ENCODE measurements at places on chromosomes 12 and 14.

- DNase-seq = no peak
Measured at GRCh38 chr12:8887285-8887715, 27.0 kb upstream of the PHC1 start.

DNA sequence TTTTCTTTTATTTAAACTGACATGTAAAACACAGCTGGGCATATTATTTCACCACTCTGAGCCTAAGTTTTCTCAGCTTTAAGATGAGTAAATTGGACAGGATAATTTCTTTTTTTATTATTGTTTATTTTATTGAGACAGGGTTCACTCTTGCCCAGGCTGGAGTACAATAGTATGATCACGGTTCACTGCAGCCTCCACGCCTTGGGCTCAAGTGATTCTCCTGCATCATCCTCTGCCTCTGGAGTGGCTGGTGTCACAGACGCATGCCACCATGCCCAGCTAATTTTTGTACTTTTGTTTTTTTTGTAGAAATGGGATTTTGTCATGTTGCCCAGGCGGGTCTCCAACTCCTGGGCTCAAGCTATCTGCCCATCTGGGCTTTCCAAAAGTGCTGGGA is 12.7 kb downstream of the BMAL2 start:
- no peak for DNase-seq

- DNase-seq = no peak
Measured at GRCh38 chr14:85063747-85064146, 466.2 kb upstream of the FLRT2 start.

DNA sequence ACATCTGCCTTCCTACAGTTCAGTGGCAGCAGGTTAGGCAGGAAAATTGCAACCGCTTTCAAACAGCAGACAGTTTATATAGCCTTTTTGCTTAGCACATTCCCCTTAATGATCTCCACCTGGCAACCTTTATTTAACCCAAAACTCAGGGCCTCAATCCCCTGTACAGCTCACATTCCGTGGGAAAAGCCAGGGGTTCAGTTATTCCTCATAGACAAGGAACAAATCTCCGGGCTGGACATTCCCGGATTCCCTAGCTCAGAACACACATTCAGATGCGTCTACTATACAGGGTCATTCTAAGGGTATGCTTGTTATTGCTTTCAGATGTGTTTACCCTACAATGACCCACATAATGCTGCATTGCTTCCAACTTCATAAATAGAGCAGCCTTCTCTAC is 73.8 kb upstream of the DCN start:
- no peak for DNase-seq

DNA sequence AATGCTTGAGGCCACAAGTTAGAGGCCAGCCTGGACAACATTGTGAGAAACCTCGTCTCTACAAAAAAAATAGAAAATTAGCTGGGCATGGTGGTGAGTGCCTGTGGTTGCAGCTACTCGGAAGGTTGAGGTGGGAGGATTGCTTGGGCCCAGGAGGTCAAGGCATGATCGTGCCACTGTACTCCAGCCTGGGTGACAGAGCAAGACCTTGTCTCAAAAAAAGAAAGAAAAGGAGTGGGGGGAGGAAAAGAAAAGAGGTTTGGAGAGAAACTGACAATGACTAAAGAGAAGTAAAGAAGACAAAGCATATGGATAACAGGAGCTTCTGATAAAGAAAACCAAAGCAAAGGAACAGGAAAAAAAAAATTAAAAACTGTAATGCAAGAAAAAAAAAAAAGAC is 37.4 kb upstream of the SELPLG start:
- no peak for DNase-seq

- DNase-seq = no peak
Measured at GRCh38 chr14:74955229-74956026, at the start of gene PGF. Gene PGF, minus strand, starts transcription at chr14:74955597. Its CDS starts 355 bp downstream, at chr14:74955242.

- no peak for DNase-seq
Measured at GRCh38 chr12:101859664-101860607, 17.4 kb upstream of the DRAM1 start.

DNA sequence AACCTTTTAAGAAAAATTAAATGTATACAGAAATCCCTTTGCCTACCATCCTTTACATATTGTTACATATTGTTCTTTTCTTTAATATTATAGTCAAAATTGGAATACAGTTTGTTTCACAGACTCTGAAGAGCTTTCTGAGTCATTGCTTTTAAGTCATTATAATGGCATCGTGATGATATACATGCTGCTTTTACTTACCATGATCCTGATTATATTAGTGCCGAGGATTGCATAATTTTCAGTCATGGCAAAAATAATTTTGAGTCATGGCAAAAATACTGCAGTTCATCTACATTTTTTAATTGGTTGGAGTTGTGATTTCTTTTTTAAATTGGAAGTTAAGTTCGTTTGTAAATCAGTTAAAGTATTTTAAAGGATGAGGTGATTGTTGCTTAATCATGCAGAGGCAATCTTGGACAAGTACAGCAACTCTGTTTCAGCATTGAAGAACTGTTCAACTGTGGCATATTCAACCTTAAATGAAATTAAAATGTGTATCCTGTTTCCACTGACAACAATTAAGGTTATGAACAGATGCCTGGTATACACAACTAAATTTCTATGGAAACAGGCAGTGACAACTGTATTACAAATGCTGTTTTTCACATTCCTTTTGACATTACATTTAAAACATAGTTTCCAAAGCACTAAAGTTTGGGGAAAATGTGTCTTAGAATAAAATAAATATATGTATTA is 142.3 kb downstream of the PCNX1 start:
- DNase-seq = no peak

GRCh38 chr12:121061831-121062230 is 22.8 kb upstream of the OASL start:
- no peak for DNase-seq

DNA sequence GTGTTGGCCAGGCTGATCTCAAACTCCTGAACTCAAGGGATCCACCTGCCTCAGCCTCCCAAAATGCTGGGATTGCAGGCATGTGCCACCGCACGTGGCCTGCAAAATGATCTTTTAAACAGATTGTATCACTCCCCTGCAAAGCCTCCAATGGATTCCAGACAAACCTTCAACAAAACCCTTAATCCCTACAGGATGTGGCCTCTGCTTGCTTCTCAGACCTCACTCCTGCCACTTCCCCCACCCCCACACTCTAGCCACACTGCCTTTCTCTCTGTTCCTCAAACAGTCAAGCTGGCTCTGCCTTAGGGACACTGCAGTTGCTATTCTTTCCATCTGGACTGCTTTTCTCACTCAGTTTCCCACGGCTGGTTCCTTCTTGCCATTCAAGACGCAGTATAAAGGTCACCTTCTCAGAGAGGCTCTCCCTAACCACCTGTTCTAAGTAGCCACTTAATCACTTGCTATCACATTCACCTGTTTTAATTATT is 47.3 kb upstream of the TMED10 start:
- no peak for DNase-seq

- DNase-seq = no peak
Measured at GRCh38 chr14:49164074-49164473, 422.1 kb downstream of the RPS29 start.

- no peak for DNase-seq
Measured at GRCh38 chr12:45731190-45731775, 1.8 kb downstream of the ARID2 start.

GRCh38 chr14:86787717-86788116 is 1205.3 kb downstream of the GALC start:
- no peak for DNase-seq

DNA sequence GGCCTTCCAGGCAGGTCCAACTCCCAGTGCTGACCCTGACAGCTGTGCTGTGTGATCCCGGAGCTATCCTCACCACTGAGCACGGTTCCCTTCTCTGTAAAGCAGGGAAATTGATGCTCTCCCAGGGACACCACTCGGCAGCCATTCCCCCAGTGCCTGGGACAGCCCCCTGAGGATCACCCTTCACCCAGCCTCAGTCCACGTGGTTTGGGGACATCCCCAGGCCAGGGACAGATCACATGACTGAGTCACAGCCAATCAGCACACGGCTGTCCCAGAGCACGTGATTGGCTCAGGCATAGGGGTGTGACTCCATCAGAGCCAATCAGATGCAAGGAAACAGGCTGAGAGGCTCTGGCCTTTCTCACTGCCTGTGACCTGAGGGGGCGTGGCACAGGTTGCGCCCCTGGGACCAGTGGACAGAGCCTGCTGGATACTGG is 68.8 kb upstream of the SFSWAP start:
- no peak for DNase-seq

GRCh38 chr14:68586896-68587751 is 205.7 kb downstream of the ZFP36L1 start:
- DNase-seq = no peak

DNA sequence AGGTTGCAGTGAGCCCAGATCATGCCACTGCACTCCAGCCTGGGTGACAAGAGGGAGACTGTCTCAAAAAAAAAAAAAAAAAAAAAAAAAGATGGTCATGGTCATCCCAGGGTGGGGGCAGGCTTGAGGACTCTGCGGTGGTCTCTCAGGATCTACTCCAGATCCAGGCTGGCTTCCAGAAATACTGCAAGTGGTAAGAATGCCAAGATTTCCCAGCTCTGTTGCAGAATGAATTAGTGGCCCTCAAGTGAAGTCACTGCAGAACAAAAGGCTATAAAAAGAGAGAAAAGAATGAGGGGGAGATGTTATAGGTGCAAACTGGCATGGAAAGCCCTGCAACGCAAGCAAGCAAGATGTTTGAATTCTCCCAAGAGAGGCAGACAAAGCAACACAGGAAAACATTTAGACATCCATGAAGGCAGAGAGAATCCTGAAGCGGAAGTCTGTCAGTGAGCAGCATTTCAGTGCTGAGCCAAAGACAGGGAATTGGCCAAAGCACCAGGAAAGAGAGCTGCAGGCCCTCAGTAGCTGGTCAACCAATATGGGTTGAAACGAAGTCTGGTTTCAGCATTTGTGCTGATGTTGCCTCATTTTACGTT is 31.9 kb upstream of the ETFBKMT start:
- no peak for DNase-seq

GRCh38 chr12:25691865-25692114 is 138.7 kb upstream of the LMNTD1 start:
- no peak for DNase-seq

DNA sequence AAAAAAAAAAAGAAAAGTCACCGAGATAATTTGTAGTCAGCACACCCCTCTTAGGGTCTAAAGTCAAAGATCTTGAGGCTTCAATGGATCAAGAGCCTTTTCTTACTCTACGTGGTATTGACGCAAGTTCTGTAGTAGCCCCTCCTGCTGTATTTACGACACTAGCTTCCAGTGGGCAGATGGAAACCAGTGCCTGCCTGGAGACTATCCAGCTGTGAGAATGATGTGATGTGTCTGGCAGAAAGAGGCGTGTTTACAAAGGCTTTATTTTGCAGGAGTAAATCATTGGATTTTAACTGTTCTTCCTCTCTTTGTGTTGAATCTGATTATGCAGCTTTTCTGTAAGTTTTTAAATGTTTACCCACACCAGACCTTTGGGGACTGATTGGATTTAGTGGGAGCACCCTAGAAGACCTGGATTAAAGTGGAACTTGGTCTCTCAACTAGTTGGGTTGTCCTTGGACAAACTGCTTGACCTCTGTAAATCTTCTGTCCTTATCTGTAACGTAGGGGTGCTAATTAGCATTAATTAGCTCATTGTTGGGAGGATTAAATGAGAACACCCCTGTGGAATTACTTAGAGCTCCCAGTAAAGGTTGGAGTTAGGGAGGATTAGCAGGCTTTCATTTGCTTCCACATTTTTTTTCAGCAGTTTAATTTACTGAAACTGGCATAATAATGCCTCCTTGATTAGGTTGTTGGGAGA is 72.4 kb downstream of the RASSF3 start:
- no peak for DNase-seq

Measured in activated CD8-positive, alpha-beta memory T cell treated with anti-CD3 and anti-CD28 coated beads for 1 hour (primary cell).